ENCODE measurements at places on chromosomes 4 and X. TPM values are rescaled to one million over a fixed set of nuclear protein-coding genes. Genes with fewer than 3 reads are reported as not detected.

The UBL4A gene
- polyA plus RNA-seq = 23.8 TPM

The USP26 gene
- polyA plus RNA-seq = not detected

The INPP4B gene
- 2.7 TPM for polyA plus RNA-seq

The GEMIN8 gene
- 13.0 TPM for polyA plus RNA-seq

The TMSB15B gene
- polyA plus RNA-seq = 6.8 TPM

The DSPP gene
- polyA plus RNA-seq = not detected

The PTTG2 gene
- polyA plus RNA-seq = 0.09 TPM

Data from small intestine (tissue), 16 donors.